Progenitor cell of endocrine pancreas (in vitro differentiated cells): ENCODE measurements at places on chromosomes 16 and 17. TPM values are rescaled to one million over a fixed set of nuclear protein-coding genes. Genes with fewer than 3 reads are reported as not detected.

The KRT24 gene
- total RNA-seq, result not detected in 2 replicates

The TAT gene
- total RNA-seq, result not detected in 2 replicates

GRCh38 chr17:72439893-72440502 lies 319.2 kb downstream of the SOX9 start:
- DNase-seq, result no peak
- no peak overlapping the region for H3K4me3 ChIP-seq
- no peaks in the 10 kb centered on the region for H3K27me3 ChIP-seq
- peaks cover 8% of the 10 kb centered on the region for H3K36me3 ChIP-seq

DNA sequence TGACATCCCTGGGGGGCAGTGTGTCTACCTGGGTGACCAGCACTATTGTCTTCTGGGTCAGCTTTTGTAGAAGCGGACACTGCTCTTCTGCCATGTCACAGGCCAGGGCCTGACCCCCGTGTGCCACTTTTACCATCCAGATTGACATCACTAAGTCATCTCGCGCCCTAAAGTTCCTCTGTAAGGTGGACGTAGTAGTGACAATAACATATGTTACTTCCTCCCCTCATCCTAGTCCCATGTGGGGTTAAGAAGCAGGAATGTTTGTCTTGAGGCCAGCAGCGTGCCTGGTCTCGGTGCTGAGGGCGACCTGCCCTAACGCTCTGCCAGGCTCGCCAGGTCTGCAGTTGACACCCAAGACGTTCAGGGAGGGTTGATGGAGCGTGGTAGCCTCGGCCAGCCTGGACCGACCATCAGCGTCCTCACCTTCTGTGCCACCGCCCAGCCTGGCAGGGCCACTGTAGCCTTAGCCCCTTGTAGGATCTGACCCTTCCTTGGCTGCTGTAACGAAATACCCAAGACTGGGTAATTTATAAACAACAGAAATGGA lies 20.7 kb downstream of the GAA start:
- H3K36me3 ChIP-seq, result no peaks in the 10 kb centered on the region
- DNase-seq, result no peak
- no peak overlapping the region for H3K27ac ChIP-seq
- H3K4me1 ChIP-seq, result peaks cover 7% of the 10 kb centered on the region

- DNase-seq, result no peak
- H3K27me3 ChIP-seq, result peaks cover 6% of the 10 kb centered on the region
- H3K4me3 ChIP-seq, result peak overlapping the region; percentile 95
- H3K36me3 ChIP-seq, result peaks cover 18% of the 10 kb centered on the region
- peaks cover 2% of the 10 kb centered on the region for H3K4me1 ChIP-seq
Measured at GRCh38 chr16:74667255-74667700, 601 bp upstream of the RFWD3 start.

GRCh38 chr17:74203439-74204240 lies at the start of gene RPL38:
Gene RPL38, plus strand, starts transcription at chr17:74203678. Its CDS starts 278 bp downstream, at chr17:74203956.
- peaks cover 13% of the 10 kb centered on the region for H3K36me3 ChIP-seq
- H3K27me3 ChIP-seq, result peaks cover 28% of the 10 kb centered on the region
- peak within 1 kb of the TSS; percentile 100 for H3K4me3 ChIP-seq
- peak; percentile 97 for DNase-seq
- H3K27ac ChIP-seq, result peak within 1 kb of the TSS; percentile 99
- peaks cover 17% of the 10 kb centered on the region for H3K4me1 ChIP-seq

- peaks cover 26% of the 10 kb centered on the region for H3K4me1 ChIP-seq
- H3K27ac ChIP-seq, result peak overlapping the region; percentile 42
- H3K27me3 ChIP-seq, result no peaks in the 10 kb centered on the region
- H3K4me3 ChIP-seq, result peak overlapping the region; percentile 51
- no peak for DNase-seq
Measured at GRCh38 chr17:18860161-18860972, 2.4 kb downstream of the PRPSAP2 start.

GRCh38 chr17:35766489-35766877 lies 5.8 kb downstream of the C17orf50 start:
- H3K27me3 ChIP-seq, result peaks cover 12% of the 10 kb centered on the region
- peaks cover 4% of the 10 kb centered on the region for H3K4me1 ChIP-seq
- no peak overlapping the region for H3K27ac ChIP-seq
- no peak overlapping the region for H3K4me3 ChIP-seq
